Activated CD4-positive, alpha-beta T cell treated with anti-CD3 and anti-CD28 coated beads for 1 hour (primary cell): ENCODE measurements at places on chromosomes 7 and 10.
A peak's percentile ranks its signal among the peaks of the same experiment; 100 is the strongest.

GRCh38 chr10:77386838-77387237 is 250.8 kb downstream of the KCNMA1 start:
- DNase-seq, result no peak

DNA sequence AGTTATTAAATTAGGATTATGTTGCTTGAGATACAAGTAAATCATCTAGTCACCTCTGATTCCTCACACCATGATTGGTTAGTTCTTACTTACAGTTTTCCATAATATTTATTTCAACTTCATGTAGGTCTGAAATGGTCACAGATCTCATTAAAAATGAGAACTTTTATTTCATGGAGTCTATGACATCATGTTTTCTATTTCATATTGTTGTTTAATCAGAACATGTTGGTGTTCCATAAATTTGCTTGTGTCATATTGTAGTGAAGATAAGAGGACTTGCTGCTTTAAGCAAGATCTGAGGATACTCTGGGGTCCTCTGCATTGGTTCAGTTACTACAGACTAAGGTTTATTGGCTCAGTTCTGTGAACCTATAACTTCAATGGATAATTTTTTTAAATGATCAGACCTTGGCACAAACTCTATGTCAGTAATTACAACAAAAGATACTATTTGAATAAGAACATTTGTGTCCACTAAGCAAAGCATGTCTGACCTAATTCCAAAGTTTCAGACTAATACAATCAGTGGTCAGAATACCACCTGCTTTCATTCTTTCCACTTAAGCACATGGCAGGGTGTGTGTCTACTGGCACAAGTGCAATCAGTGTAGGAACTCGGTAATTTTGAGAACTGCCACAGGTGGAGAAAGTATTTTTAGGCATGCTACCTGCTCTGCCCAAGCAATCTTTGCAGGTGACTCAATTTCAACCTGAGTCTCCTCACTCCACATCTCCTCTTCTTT is 68.5 kb downstream of the CCDC71L start:
- no peak for DNase-seq

GRCh38 chr10:124035928-124036558 is 57.4 kb downstream of the CHST15 start:
- no peak for DNase-seq

DNA sequence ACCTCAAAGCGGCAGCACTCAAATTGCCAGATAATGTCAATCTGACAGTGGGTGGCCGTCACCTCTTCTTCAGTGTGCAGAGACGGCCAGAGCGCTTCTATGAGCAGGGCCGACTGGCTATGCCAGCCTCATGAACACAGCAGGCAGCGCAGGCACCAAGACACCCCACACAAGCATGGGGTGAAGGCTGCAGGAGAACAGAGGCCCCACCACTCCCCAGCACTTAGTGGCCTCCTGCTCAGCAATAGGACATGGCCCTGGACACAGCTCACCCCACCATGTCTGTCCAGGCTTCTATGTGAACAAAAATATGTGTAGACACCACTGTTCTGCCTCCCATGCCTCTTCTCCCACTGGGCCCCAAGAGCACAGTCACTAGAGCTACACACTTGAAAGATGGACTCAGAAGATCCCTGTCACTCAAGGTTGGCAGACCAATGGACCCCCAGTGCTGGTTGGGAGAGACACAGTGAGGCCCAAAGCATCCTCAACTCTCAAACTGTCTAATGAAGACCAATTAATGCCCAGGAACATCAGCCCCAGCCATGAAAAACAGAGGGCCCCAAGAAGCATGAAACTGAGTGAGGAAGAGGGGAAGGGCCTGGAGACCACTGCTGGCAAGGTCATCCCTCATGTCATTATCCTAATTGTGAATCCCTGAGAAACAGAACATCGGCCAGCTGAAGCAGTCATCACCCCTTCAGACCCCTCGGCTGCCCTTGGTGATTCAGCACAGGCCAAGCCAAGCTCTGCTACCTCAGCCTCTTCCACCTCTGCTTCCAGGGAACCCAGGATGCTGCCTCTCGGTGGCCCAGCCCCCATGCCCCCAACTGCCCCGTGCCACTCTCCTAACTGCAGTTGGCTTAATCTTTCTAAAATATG is 77.7 kb downstream of the GRID1 start:
- DNase-seq, result peak; percentile 1

GRCh38 chr10:122350893-122351292 is 23.6 kb upstream of the PLEKHA1 start:
- DNase-seq, result no peak

DNA sequence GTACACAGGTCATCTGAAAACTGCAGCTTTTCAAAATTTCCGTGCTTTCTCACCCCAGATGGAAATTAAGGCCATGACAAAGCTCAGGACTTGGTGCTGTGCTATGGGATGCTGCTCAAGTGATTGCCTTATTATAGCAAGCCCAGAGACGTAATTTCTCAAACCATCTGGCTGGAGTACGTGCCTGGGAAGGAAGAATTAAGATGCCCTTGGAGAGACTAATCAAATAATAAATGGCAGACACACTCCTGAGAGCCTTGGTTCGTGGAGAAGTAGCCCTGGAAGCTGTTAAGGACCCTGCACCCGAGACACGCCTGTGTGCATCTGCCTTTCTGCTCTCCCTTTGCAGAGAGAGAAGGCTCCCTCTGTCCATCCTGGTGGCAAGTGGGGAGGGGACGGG is 38.3 kb upstream of the PRLHR start:
- no peak for DNase-seq

DNA sequence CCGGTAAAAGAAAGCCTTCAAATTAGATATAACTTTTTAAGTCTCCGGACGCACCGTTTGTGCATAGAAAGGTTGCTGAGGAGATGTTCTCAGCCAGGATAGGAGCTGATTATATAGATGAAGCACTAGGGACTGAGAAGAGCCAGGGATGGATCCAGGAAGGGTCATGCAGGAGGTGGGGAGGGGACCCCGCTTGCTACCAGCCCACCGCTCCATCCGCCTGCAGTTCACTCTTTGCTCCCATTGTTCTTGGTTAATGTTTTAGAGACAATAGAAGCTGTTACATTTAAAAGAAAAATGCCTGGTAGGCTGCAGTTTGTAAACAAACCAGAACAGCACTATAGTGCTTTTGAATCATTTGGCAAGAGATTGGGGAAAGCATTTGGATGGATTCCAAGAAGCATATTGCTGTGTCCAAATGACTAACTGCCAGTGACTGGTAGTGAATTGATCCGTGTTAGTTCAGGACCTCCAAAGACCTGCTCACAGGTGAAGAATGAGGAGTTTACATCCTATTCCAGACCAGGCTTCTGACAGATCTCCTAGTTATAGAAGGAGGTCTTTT is 175.9 kb upstream of the TAC1 start:
- no peak for DNase-seq

- DNase-seq, result no peak
Measured at GRCh38 chr10:125144693-125145623, 15.4 kb downstream of the CTBP2 start.

DNA sequence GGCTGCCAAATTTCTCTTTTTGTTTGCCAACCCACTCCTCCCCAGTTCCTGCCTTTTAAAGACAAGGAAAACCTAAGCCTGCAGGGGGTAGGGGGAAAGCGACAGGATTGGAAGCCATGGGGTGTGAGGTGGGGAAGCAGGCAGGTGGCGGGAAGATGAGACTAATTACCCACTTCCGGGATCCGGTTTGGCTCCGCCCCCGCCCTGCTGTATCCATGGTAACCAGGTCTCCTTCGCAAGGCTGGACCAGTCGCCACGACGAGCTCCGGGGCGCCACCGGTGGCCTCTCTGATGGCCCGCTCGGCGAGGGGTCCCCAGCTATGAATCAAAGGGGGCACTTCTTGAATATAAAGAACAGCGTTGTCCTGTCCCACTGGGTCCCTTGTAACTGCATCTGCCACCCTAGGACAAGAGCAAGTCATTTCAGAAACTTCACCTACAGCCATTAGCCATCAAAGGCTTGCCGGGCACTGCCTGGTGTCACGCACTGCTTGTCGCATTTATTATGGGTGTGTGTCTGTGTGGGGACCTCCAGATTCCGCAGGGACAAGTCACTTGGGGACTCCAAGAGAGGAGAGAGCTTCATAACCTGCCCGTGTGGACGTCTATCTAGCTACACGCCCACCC is 55.4 kb upstream of the LMTK2 start:
- DNase-seq, result peak; percentile 32

DNA sequence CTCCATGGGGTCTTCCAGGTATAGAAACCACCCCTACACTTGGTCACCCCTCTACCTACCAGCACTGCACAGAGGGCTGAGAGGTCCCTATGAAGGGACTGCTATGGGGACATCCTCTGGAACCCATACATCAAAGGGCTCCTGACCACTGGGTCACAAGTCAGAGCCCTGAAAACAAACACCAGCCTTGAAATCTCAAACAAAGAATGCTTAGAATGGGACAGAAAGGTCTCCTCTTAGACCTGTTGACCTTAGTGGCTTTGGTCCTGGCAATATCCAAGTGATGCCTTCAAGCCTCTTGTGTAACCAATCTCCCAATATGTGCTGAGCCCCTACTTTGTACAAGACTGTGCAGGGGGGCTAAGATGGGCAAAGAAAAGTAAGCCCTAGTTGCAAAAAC is 34.6 kb upstream of the DLX6 start:
- no peak for DNase-seq

GRCh38 chr7:90681336-90682022 is 85.4 kb downstream of the CDK14 start:
- no peak for DNase-seq

- DNase-seq, result no peak
Measured at GRCh38 chr10:22623633-22624253, 90.6 kb downstream of the PIP4K2A start.

DNA sequence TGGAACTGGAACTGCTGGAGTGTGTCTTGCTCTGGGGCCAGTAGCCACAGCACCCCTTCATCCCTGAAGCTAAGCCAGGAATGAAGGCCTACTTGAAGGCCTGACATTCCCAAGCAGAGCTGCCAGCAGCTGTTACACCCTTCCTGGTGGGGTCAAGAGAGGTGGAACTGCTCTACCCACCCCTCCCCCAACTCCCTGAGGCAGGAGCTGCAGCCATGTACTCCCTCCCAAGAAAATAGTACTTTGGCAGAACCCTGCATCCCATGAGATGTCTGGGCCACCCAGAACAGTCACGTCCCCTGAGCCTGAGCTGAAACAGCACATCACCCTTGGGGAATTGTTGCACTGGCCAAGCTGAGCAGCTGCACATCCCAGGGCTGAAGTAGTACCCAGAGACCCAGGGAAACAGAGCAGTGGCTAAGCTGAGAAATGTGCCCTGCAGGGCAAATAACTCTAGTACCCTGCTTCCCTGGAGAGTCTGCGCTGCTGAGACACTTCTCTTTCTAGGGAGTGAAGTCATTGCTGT is 63.4 kb upstream of the PLA2G12B start:
- no peak for DNase-seq

DNA sequence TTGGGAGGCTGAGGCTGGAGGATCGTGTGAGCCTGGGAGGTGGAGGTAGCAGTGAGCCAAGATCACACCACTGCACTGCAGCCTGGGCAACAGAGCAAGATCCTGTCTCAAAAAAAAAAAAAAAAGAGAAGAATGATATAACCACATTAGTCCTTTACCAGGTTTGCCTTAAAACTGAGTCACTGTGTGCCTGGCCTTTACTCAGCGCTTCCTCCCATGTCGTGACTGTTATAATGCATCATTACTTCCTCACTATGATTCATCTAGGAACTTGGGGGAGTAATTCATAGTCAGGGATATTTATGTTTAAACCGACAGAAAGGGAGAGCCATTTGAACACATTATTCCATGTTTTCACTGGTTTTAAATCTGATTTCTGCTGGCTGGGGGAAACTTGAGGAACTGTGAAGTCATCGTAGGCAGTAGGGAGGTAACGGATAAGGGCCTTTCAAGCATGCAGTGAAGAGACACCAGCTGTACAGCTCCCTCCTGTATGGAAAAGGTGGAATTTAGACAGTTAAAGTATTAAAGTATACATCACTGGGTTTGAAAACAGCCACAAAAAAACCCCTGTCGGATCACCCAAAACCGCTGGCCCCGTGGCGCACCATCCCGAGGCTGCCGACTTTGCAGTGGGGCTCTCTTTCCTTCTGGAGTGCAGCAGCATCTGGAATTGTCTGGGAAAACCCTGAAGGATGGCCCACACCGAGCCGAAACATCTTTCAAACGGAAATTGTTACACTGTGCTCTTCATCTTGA is 119.8 kb downstream of the NKX6-2 start:
- DNase-seq, result no peak

- no peak for DNase-seq
Measured at GRCh38 chr10:47294057-47294456, 5.9 kb upstream of the GDF10 start.

- DNase-seq, result no peak
Measured at GRCh38 chr10:92756201-92757065, 66.7 kb downstream of the HHEX start.

DNA sequence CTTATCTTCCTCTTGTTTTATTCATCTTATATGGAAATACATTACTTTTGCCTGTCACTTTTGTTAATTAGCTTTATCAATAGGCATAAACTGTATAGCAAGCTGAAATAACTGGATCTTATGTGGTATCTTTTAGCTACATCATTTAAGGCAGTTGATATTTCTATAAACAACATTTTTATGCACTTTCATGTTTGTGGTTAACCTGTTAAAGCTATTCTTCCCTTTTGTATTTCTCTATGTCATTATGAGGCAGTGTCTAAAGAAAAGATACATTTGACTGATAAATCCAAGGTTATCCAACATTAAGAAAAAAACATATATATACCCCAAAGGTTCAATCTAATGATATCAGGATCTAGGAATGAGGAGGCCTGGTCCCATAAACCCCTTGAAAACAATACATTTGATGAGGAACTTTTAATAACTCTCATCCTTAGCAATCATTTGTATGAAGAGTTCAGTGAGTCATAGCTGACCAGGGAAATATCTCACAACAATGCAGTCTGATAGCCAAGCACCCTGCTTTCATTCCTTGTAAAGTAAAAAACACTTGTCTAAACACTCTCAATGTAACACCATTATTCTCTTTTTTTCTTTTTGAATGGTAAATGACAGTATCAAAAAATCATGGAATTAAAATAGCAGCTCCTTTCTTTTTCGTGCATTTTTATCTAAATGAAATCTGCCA is 300.9 kb downstream of the NEBL start:
- DNase-seq, result no peak

GRCh38 chr10:47400786-47401185 is 16.7 kb upstream of the ZNF488 start:
- DNase-seq, result no peak

- DNase-seq, result no peak
Measured at GRCh38 chr7:79272066-79272669, 181.3 kb downstream of the MAGI2 start.

DNA sequence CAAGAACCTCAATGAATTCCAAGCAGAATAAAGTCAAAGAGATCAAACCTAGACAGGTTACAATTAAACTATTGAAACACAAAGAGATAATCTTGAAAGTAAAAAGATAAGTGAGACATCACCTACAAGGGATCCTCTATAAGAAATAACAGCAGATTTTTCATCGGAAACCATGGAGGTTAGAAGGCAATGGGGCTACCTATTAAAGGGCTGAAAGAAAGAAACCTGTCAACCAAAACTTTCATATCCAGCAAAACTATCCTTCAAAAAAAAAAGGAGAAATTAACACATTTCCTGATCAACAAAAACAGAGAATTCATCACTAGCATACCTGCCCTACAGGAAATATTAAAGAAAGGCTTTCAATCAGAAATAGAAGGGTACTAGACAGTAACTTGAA is 244.9 kb downstream of the ARHGAP12 start:
- DNase-seq, result no peak
